Stomach (tissue), 19 donors: ENCODE measurements at places on chromosomes 2 and 18. TPM values are rescaled to one million over a fixed set of nuclear protein-coding genes. Genes with fewer than 3 reads are reported as not detected.

CHRNA1 gene
- 0.46 TPM for polyA plus RNA-seq

DNA sequence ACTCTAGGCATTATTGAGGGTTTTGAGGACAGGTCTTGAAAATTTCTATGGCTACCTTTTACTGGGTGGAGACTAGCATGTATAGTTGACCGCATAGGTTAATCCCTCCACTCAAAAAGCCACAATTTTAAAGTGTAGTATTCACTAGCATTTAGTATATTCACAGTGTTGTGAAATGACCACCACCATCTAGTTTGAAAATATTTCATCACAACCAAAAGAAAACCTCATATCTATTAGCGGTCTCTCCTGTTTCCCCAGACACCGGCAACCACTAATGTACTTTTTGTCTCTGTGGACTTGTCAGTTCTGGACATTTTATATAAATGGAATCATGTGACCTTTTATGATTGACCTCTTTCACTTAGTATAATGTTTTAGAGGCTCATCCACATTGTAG lies 53.9 kb downstream of the MSH2 start:
- no peaks in the 10 kb centered on the region for H3K36me3 ChIP-seq
- H3K27ac ChIP-seq = no peak overlapping the region
- no peak for DNase-seq
- no peaks in the 10 kb centered on the region for H3K4me1 ChIP-seq

GRCh38 chr2:25402477-25402876 lies 60.8 kb upstream of the DNMT3A start:
- no peaks in the 10 kb centered on the region for H3K36me3 ChIP-seq
- H3K4me3 ChIP-seq = no peak overlapping the region
- no peaks in the 10 kb centered on the region for H3K4me1 ChIP-seq
- H3K27me3 ChIP-seq = no peaks in the 10 kb centered on the region
- no peak for DNase-seq
- H3K27ac ChIP-seq = no peak overlapping the region

- no peak for DNase-seq
- no peaks in the 10 kb centered on the region for H3K36me3 ChIP-seq
- no peaks in the 10 kb centered on the region for H3K4me1 ChIP-seq
- H3K27me3 ChIP-seq = no peaks in the 10 kb centered on the region
- no peak overlapping the region for H3K4me3 ChIP-seq
Measured at GRCh38 chr2:239920693-239921365, 104.3 kb downstream of the NDUFA10 start.

GRCh38 chr2:41958251-41958650 lies 89.6 kb upstream of the PKDCC start:
- H3K36me3 ChIP-seq = no peaks in the 10 kb centered on the region
- no peaks in the 10 kb centered on the region for H3K27me3 ChIP-seq
- H3K4me3 ChIP-seq = no peak overlapping the region
- no peak for DNase-seq

DNA sequence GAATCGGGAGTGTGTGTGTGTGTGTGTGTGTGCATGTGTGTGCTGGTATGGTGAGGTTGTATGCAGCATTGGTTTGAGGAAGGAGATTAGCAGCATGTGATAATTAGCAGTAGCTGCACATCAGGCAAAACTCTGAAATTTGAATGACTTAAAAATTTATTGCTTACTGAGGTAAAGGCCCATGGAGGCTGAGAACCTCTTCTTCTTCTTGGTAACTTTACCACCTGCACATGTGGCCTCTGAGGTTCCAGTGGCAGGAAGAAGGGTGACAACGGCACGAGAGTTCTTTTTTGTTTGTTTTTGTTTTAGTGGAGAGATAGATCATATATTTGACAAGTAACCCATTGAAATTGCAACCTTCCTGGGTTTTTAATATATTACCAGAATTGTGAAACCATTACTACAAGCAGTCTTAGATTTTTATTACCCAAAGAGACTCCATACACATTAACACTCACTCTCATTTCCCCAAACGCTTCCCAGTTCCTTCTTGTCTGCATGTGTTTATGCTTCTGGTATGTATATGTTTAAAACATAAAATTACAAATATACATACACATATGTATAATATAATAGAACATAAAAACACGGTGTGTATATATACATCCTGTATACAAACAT lies 292.1 kb downstream of the PTGR3 start:
- no peaks in the 10 kb centered on the region for H3K27me3 ChIP-seq
- no peaks in the 10 kb centered on the region for H3K4me1 ChIP-seq
- no peak overlapping the region for H3K27ac ChIP-seq
